ENCODE measurements at places on chromosomes 1 and 21.

DNA sequence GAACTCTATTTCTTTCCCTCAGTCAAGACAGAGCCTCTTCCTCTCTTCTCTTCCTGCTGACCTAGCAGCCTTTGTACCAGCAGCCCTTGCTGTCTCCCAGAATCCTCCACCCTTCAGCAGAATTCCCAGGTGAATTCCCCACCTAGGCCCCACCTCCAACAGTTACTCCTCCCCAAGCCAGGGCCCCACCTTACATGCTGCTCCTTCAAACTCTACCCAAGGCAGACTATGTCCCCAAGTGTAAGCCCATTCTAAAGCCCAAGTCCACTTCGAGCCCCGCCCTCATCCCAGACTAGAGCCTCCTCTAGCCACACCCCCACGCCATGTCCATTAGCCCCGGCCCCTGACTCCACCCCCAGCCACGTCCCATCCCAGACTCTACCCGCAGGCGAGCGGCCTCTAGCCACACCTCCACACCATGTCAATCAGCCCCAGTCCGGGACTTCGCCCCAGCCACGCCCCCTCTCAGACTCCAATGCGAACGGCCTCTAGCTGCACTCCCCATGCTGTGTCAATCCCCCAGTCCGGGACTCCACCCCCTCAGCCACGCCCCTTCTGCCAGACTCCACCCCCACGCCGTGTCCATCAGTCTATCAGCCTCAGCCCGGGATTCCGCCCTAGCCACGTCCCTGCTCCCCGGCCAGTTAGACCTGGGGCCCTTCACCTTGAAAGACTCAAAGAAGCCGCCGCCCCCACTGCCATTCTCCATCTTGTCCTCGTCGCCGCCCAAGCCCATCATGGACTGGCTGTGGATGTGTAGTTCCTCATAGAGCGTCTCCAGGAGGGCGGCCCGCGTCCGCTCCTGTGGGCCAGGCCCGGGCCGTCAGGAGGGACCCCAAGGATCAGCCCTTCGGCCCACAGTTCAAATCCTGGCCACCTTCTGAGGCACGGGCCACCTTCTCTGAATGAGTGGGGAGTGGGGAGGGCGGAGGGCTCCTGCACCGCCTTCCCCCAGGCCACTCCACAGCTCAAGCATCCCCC is 61.3 kb downstream of the RAP1GAP start:
- no peak for DNase-seq

GRCh38 chr1:63821091-63822005 is 47.5 kb downstream of the ROR1 start:
- no peak for DNase-seq

DNA sequence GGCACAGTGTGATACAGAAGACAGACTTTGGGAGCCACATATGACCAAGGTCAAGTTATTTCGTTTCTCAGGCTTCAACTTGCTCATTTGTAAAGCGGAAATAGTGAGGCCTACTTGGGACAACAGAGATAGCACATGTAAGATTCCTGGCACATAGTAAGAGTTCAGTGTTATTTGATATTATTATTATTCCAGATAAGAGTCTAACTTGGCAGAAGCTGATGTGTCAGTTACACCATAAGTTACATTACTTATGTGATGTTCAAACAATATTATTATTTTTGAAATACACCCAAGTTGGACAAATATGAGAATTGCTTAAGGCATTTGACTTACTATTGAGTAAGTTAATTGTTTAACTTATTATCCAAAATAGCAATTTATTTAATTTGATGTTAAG is 10.2 kb upstream of the CYP4X1 start:
- DNase-seq: no peak

- DNase-seq: peak; percentile 41
Observed at GRCh38 chr1:240946926-240947325, 335.0 kb upstream of the GREM2 start.

DNA sequence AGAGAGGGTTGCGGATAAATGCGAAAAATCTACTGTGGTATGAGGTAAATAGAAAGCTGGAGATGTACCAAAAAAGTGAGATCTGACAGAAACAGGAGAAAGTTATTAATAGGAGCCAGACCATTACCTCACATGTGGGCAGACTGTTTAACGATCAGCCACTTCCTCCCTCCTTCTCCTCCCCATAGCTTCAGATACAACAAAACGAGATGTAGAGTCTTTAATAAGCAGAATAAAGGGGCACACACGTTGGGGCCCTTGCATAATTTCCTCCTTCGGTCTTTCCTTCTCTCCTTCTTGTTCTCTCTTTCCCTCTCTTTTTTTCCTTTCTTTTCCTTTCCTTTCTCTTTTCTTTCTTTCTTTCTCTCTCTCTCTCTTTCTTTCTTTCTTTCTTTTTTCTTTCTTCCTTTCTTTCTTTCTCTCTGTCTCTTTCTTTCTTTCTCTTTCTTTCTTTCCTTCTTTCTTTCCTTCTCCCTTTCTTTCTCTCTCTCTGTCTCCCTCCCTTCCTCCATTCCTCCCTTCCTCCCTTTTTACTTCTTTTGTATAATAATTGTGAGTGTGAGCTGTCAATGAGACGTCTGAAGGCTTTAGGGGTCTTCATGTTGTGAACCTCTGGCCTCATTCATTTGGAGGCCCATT is 242.1 kb downstream of the GRIK1 start:
- DNase-seq: peak; percentile 81
